ENCODE measurements at places on chromosomes 5 and 9.

- peak; percentile 2 for DNase-seq
Observed at GRCh38 chr5:31153521-31153920, 40.0 kb upstream of the CDH6 start.

DNA sequence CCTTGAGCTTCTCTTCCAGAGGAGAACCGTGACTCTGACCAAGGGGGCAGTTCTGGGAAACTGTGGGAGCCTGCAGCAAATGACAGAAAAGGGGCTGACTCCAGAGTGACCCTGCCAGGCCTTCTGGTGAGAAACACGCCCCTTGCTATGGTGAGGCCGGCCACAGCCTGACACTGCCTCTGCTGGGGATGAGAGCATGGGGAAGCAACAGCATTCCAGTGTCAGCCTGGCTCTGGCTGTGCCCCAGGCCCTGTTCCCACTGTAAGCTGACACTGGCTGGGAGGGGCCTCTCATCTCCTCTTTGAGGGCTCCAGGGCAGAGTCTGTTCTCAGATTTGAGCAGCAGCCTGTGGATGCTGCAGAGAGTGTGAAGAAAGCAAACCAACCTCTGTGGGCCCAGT lies 180.0 kb upstream of the IL12B start:
- no peak for DNase-seq

DNA sequence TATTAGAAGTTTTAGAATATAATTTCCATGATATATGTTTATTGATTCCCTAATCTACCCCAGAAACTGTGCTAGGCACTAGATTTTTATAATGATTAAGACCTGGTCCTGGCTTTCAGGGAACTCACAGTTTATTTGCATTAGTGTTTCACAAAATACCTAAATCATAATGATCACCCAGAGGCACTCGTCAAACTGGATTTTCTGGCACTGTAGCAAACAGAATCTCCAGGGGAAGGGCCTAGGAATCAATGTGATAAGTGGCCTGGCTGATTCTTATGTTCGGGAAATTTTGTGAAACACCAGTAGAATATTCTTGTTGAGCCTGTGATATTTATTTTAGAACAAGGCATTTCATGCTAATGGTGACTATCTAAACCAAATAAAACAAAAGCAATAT lies 37.4 kb upstream of the SRP19 start:
- no peak for DNase-seq

DNA sequence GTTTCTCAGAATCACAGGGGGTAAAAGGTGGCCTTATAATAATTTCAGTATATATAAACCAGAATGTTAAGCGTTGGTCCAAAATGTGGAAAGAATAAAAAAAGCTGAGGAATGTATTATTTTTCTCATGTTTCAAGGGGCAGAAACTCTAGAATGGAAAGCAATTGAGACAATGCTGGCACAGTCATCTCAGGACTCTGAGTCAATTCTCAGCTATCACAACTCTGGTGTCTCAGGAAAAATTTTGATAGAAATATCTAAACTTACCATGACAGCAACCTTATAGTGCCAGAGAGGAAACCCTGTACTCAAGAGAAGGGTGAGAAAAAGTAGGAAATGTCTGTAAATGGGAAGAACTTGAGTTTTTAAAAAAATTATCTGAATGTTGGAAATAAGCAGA lies 1189.4 kb upstream of the NUDT12 start:
- DNase-seq: no peak

- DNase-seq: no peak
Observed at GRCh38 chr5:133385346-133385745, 227.0 kb downstream of the FSTL4 start.

DNA sequence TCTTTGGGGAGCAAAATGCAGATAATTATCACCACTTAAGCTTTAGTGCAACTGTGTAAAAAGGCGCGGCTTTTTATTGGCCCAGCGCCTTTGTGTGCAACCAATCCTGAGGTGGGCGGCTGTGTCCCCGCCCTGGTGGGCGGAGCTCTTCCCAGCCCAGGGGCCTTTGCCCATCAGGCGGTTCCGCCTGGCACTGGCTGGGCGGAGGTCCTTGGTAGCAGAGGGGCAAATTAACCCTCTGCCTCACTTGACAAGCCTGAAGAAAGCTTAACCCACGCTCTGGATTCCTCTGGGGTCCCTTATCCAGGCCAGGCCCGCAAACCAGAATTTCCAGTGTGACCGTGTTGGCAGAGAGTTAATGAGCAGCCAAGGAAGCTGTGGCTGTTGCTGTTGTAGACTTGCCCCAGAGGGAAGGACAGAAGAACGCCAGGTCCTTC lies 12.8 kb upstream of the NIPAL4 start:
- DNase-seq: no peak

DNA sequence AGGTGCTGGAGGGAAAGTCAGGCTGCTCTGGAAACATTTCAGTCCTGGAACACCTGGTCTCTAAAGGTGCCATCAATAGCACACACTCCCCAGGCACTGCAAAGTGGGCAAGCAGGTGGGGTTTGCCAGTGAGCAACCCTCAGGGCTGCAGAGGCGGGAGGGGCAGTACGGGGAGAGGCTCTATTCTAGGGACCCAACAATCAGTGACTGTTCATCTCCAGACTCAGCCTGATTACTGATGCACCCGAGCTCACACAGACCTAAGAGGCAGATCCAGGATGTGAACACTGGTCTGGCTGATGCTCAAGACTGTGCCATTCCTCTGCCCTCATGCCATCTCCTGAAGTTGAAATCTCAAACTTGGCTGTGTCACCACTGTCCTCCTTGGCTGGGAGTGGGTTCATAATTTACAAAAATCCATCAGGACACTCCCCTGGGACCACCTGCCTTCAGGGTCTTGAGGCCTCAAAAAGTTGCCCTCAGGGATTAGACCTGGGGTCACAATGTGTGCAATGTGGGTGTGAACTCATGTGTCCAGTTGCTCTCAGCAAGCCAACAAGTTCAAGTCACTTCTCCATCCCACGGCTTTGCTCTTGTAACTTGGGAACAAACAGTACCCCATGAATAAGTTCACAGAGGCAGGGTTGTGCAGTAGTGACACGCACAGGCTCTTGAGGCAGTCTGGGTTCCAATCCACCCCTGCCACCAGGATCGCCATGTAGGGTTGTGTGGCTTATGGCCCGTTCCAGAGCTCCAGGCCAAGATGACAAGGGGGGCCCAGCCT lies 19.9 kb upstream of the KCNMB1 start:
- DNase-seq: no peak

DNA sequence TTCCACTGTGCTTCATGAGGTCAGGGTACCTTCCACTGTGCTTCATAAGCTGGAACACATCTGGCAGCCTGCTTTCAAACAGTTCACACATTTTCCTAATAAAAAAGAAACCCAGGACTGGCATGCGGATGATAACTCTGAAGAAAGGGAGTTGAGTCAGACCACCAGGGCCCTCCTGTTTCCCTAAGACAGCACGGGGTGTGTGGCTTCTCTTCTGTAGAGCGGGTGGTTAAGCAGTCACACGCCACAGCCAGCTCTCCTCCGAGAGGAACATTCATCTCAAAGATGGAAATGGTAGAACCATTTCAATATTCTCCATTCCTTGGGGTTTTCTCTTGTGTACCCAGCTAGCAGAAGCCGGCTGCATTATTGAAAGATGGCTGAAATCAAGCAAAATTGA lies 128.1 kb upstream of the LMX1B start:
- DNase-seq: no peak

DNA sequence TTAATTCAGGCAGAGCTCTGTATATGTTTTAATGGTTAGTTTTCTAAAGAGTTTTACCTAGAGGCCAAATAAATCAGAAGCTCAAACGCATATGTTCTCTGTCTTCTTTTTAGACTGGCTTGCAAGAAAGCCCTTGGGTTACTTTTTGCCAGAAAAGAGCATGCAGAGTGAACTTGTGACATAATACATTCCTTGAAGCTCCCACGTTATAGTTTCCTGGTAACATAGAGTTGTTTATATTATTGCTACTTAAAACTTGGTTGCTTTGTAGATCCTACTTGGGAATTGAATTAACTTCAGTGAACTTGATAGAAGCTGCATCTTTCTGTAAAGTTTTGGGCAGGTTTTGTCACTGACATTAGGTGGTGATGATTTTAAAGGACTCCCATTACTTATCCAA lies 102.9 kb downstream of the C9orf152 start:
- DNase-seq: no peak

GRCh38 chr5:126811515-126812198 lies 34.7 kb downstream of the LMNB1 start:
- no peak for DNase-seq

GRCh38 chr5:172283862-172284610 lies 472 bp upstream of the UBTD2 start:
- peak; percentile 92 for DNase-seq

DNA sequence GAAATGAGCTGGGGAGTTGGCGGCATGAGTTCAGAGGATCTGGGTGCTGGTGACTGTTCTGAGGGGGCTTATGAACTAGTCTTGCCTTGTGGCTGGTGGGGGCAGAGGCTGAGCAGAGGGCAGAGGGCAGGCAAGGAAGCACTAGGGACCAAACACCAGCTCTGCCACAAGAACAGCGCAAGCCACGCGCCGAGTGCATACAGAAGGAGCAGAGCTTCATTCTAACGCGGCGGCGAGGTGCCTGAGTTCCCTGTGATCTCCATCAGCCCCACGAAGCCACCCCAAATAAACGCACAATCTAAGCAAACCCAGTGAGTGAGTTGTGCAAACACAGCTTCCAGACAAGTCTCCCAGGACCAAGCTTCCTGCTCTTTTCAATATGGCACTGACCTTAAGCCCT lies 110.6 kb upstream of the ALDH1B1 start:
- no peak for DNase-seq

- no peak for DNase-seq
Observed at GRCh38 chr9:122364783-122365150, 6.1 kb upstream of the PTGS1 start.

GRCh38 chr5:181160152-181160754 lies 12.9 kb downstream of the OR2V2 start:
- peak; percentile 46 for DNase-seq

DNA sequence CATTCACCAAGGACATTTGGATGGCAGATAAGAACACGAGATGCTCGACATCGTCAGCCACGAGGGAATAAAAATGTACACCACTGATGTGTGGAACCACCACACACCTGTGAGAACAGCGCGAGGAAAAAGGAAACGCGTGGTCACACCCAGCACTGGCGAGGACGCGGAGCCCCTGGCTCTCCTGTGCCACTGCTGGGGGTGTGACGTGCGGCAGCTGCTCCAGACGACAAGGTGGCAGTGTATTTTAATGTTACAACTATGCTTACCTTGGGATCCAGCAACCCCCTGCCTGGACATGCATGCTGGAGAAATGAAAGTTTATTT lies 13.6 kb upstream of the CEP72 start:
- no peak for DNase-seq

DNA sequence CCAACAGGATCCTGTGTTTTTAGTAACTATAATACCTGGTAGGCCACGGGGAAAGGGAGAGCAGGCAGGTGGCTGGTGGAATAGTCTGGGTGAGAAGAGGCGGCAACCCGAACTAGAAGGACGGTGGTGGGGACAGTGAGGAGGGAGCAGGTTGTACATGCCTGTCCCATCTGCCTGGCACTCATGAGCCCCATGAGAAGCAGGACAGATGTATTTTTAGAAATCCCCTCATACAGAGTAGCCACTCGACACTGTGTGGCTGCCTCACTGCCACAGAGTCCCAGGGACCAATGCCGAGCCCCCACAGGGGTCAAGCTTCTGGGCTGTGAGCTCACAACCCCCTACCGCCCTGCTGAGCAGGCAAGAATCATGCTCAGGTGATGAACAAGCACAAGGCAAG lies 136.6 kb downstream of the SEC61B start:
- no peak for DNase-seq

- DNase-seq: no peak
Observed at GRCh38 chr5:4205398-4205797, 609.8 kb downstream of the IRX1 start.

GRCh38 chr9:115276621-115277020 lies 158.7 kb upstream of the TNC start:
- no peak for DNase-seq

GRCh38 chr9:106321394-106322180 lies 541.4 kb upstream of the ZNF462 start:
- no peak for DNase-seq

DNA sequence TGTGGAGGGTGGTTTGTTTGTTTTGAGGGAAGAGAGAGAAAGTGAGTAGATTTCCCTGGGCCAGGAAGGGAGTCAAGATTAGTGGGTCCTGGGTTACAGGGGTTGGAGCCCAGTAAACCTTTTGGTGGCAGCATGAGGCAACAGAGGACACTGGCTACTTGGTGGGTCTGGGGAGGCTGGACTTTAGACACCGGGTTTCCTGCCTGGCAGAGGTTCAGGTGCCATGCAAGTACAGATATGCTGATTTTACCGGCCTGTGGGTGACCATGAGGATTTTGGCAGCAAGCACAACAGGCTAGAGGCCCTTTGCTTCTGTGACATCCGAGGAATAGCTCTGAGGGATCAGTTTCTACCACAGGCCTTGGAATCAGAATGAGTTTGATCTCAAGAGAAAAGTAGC lies 18.9 kb downstream of the MAST4 start:
- DNase-seq: no peak

DNA sequence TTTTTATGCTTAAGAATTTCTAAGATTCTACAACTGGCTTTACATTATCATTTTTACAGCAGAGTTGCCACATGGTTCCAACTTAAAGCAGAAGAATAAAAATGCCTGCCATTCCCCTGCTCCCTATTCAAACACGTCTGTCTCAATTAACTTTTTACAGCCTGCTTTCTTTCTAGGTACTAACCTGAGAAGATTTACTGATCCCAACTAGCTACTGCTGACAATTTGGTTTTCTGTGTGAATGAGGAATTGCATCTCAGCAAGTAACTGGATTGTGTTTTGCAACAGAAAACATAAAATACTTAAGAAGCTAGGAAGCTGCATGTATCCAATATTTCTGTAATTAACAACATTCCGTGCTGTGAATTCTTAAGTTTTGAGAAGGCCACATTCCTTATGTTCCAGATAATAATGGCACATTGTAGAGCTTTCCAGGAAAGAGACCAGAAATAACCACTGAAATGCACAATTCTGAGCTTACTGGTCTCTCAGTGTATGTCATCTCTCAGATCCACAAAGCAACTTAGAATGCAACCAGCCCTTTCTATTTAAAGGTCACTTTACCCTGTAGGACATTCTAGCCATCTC lies 306.8 kb upstream of the NMUR2 start:
- no peak for DNase-seq

DNA sequence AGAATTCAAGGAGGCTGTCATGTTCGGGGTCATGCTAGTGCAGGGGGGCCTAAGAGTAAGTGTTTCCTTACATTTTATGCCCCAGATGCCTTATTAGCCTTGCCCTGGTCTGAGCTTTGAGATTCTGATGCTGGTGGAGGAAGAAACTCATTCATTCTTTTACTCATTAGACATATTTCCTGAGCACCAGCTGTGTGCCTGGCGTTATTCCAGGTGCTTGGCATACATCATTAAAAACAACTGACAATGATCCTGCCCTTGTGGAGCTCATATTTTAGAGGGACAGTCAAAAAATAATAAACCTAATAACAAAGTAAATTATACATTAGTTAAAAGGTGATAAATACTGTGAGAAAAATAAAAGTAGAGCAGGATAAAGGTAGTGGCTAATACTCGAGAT lies 138.9 kb upstream of the SGCD start:
- DNase-seq: no peak

All from HuH-7.5 (cell line).